Colonic mucosa (tissue), 4 donors: ENCODE measurements at places on chromosomes 3 and 15.

GRCh38 chr3:35659768-35660167, 20.4 kb downstream of the ARPP21 start:
- DNase-seq, result peak; percentile 19

DNA sequence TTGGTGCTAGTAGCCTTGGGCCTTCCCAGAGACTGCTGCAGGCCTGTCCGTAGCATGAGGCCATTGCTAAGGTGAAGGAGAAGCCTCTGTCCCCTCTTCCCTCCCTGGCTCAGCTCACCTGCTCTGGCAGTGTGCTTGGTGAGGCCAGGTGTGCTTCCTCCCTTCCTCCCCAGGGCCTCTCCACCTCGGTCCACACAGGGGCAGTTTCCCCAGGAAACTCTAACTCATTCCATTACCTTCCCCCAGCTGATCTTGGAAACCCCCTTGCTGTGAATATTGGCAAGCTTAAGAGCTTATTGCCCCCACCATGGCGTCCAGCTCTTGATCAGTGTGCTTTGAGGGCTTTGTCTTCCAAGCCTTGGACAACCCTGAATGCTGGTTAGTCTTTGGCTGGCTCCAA, 52.7 kb downstream of the ZNF445 start:
- DNase-seq, result no peak

DNA sequence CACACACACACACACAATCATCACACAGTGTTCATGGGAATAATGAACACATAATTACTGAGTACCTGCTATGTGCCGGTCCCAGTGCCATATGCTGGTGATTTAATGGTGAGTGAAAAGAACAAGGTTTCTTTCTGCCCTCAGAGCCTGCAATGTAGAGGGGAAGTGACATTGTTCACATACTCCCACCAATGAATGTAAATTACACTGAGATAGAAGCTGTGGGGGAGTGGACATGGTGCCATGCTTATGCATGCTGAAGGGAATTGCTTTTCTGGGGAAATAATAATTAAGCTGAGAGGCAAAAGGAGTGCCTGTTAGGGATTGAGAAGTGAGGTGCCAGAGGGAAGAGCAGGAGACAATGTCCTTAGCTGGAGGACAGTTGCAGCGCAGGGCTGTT, 175.1 kb downstream of the MFSD1 start:
- no peak for DNase-seq

- DNase-seq, result peak; percentile 96
Measured at GRCh38 chr3:123960781-123961507, at the start of gene CCDC14. Gene CCDC14 (minus strand): TSS chr3:123961229. CDS start chr3:123961173, 56 bp downstream.

DNA sequence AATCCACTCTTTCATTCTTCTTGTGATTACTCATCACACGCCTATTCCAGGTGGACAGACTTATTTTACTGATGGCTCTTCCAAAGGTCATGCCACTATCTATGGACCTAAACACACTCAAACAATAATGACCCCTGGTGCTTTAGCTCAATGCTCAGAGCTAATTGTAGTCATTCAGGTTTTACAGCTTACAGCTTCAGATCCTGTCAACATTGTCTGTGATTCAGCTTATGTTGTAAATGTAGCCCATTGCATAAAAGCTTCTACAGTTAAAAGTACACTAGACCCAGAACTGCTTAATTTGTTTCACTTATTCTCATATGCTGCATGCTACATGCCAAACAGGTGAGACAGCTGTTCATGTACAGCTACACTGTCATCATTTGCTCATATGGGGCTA, 49.2 kb downstream of the LSM3 start:
- peak; percentile 24 for DNase-seq

GRCh38 chr3:70011582-70011981, 12.0 kb downstream of the SAMMSON start:
- no peak for DNase-seq

GRCh38 chr3:194014756-194015155, 121.2 kb upstream of the HES1 start:
- DNase-seq, result no peak

DNA sequence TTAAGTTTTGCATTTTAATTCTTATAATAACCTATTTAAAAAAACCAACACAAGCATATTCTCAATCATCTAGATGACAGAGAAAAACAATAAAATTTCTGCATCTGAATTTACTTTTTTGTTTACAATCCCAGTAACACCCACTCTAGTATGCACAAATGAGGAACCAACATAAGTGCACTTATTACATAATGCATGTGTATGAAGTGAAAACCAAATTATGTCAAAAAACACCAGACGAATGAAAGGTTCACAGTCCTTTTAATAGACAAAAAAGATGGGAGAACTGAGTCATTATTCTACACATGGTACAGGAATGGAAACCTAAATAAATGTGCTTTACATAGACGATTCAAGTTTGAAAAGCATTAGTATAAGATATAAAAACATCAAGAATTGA, 91.7 kb downstream of the NR1I2 start:
- no peak for DNase-seq

- DNase-seq, result no peak
Measured at GRCh38 chr3:133805384-133805701, 272 bp upstream of the SRPRB start.

- peak; percentile 69 for DNase-seq
Measured at GRCh38 chr3:58161435-58162398, 49.1 kb downstream of the DNASE1L3 start.

DNA sequence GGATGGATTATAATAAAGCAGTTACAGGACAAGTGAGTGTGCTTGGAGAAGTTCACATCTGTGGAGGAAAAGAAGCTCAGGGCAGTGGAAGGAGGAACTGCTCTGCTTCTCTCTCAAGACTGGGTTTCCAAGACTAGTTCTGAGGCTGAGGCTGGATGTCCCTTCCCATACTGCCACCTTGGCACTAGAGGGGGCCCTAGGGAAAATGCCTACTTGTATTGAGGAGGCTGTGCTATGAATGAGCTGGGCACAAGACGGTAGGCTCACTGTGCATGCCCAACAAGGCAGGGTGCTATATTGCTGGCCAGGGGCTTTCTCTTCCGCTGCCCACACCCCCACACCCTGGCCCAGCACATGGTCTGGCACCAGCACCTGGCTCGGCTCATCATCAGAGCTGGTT, 65.2 kb downstream of the SLCO2A1 start:
- DNase-seq, result no peak

DNA sequence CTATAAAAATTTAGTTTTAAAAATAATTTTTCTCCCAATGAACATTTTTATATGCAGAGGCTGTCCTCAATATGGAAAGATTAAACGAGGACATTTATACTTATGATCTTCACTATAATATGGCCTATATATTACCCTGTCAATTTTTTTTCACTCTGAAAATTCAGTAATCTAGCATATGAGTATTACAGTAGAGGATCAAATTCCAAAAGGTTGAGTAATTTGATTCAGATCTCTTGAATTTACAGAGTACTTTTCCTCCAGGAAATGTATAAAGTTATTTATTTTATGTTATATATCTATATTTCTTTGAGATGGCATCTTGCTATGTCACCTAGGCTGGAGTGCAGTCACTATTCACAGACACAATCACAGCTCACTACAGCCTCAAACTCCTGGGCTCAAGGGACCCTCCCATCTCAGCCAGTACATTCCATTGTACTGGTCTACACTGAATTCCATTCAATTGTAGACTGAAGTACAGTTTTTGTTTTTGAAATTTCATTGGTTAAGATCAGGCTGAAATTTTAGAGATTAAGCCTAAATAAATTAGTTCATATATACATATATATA, 16.3 kb upstream of the TRPM7 start:
- no peak for DNase-seq

DNA sequence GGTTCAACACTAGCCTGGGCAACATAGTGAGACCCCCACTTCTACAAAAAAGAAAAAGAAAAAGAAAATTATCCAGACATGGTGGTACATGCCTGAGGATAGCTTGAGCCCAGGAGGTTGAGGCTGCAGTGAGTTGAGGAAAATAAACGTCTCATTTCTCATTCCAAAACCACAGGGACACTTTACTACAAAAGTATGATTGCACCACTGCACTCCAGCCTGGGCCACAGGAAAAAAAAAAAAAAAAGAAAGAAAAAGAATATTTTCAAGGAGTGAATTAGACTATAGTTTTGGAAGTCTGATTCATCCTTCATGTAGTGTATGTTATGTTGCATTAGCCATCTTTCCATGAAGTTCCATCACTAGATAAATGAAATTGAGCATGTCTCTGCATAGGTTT, 149.5 kb upstream of the THBS1 start:
- DNase-seq, result no peak

- DNase-seq, result no peak
Measured at GRCh38 chr15:29773816-29774215, 48.5 kb downstream of the TJP1 start.

DNA sequence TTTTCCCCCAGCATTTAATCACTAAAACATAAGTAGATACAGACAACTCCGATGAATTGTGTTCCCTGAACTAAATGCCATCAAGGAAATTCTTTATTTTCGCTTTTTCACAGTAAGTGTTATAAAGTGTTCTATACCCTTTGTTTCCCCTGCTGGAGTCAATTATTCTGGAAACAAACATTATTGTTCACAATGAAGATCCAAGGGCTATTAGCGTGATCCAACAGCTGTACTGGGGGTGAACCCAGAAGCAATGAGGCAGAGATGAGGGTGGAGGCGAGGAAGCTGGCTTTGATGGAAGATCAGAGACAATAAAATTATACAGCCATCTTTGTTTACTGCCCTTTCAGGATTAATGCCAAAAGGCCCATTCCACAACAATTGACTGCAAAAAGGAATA, 250.3 kb upstream of the IGF1R start:
- DNase-seq, result no peak
